ENCODE measurements at places on chromosomes 5 and 9.

DNA sequence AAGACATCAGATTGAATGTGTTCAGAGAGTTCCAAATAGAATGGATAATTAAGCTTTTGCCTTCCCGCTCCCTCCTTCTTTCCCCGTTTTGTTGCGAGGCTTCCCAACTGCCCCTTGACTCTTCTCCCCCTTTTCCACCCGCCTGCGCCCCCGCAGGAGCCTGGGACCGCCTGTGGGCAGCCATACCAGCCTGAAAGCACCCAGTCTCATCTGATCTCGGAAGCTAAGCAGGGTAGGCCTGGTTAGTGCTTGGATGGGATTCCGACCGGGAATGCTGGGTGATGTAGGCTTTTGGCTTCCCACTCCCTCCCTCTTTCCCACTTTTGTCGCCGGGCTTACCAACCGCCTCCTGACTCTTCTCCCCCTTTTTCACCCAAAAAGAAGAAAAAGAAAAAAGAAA lies 6.8 kb upstream of the HSD17B4 start:
- DNase-seq = no peak

GRCh38 chr5:14745753-14746152 lies 81.2 kb downstream of the OTULIN start:
- DNase-seq = no peak

DNA sequence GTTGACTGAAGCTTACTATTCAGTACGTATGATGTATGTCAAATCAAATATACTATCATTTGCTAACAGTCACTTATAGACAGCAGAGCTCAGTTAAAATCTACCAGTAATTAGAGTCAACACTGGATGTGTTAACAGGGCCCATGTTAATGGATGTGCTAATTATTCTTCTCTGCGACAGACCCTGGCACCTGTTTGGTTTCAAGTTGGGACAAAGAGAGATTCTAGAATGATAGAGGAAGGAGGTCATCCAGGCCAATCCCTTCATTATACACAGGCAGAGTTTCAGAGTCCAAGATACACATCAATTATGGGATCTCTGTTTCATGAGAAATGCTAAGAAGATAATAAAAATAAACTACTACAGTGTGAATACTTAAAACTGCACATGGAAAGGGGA lies 615.0 kb downstream of the ZNF608 start:
- no peak for DNase-seq

GRCh38 chr9:129218272-129218625 lies 40.2 kb upstream of the IER5L start:
- DNase-seq = no peak

DNA sequence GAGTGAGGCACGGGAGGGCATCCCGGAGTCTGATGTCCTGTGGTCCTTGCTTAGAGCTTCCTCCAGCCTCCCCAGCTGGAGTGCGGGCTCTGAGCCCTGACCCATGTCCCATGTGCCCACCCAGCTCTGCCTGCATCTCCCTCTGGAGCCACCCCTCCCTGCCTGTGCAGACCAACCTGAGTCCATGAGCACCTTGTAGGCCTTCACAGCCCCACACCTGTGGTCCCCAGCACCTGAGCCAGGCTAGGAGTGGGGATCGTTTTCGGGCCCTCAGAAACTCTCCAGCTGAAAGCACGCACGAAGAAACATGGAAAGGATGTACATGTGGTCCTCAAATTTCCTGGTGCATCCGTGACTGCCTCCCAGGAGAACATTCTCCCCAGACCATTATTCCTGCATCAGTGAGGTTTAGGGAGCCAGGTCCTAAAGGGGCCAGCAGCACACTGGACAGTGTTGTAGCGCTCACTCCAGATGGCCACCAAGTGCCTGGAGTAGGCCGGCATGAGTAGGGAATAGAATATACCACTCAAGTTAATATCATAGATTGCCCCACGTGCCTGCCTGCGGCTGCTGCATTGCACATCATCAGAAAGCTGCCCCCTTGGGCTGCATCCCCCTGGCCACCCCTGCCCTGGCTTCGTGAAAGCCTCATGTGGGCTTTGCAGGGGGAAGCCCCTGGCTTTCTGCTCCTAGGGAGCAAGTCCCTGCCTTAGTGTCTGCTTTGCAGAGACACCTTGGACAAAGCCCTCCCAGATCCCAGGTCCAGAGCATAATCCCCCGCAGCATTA lies 80.6 kb downstream of the WNK2 start:
- no peak for DNase-seq

GRCh38 chr9:117744369-117744768 lies 40.2 kb downstream of the TLR4 start:
- DNase-seq = no peak

DNA sequence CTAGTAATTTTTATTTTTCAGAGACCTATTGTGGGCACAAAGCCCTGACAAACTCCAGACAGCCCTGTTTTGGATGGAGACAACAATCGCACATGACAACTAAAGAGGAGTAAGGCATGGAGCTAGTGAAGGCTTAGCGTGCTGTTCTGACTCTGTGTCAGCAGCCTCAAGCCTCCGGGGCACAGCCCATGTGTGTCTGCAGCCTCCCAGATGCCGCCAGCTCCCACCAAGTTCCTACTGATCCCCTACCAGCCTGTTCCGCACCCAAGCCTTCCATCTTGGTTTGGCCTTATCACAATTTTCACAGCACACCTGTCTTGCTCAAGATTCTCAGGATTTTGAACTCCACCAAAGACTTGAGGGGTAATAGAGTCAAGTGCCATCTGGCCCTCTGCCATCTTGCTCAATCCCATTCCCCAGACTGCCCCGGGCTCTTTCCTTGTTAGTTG lies 70.3 kb upstream of the SH3PXD2B start:
- DNase-seq = no peak

DNA sequence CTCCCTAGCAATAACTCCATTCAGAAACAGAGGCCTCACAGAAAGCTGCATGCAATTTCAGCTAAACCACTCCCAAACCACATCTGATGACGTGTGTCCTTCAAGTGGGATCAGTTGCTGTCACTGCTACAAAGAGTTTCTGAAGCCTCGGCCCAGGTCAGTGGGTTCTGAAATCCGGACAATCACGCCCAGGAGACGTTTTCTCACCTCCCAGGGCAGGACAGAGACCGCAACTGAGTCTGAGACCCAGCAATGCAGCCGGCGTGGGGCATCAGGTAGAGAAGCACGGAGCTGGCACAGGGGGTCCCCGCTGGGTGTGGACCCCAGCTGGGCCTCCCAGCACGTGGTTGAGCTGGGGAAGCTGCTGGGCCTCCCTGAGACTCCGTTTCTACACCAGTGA lies 2.6 kb upstream of the UBE2QL1 start:
- no peak for DNase-seq
